ENCODE measurements at places on chromosomes 5 and 9. TPM values are rescaled to one million over a fixed set of nuclear protein-coding genes. Genes with fewer than 3 reads are reported as not detected.

Gene TRIM52
- polyA plus RNA-seq = 51.0 TPM

Gene SELENOP
- 433 TPM for polyA plus RNA-seq

Gene FOXD4L6
- polyA plus RNA-seq = not detected

- no peak for DNase-seq
Observed at GRCh38 chr5:43855452-43855851, 252.5 kb downstream of the NNT start.

DNA sequence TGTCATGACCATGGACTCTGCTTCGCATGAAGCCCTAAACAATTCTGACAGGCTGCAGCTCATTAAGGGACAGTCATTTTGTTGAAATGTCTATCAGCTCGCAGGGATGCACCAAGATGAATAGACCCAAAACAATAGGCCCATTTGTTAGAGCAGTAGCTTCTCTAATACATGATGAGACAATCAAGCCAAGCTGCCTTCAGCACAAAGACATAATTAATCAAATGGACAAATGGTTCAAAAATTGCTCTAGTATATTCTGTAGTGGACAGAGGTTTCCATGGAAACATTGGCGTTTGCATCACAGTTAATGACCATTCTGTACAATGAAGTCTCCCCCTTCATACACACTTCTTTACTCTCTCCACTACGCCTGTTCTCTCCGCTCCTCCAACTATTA is 274.6 kb downstream of the ANXA1 start:
- DNase-seq = no peak

Measured in left kidney (tissue), 8 donors.